Lung microvascular endothelial cell (primary cell): ENCODE measurements at places on chromosomes 5 and 9. TPM values are rescaled to one million over a fixed set of nuclear protein-coding genes. Genes with fewer than 3 reads are reported as not detected.

CTXN3 gene
- total RNA-seq: not detected in 2 replicates

GRCh38 chr5:54002779-54003178, 307.6 kb downstream of the ARL15 start:
- no peak for DNase-seq

GRCh38 chr9:91424403-91425176, 958 bp upstream of the NFIL3 start:
- peak; percentile 77 for DNase-seq

ENTREP1 gene
- total RNA-seq: 3.3 and 11.1 TPM in 2 replicates

DNA sequence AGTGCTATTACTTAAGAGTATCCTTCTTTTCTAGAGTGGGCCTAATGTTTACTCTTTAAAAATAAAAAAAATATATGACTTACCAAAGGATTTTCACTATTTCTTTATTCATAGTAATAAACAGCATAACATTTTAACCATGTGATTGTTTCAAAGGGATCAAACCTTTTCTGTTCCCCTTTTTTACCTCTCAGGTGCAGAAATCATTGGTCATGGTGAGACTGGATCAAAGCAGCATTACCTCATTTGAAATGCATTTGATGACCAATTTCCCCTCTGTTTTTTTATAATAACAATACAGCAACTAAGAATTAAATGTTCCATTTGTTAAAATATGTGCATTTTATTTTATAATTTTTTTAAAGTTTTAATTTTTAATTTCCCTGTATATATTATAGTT, 598.0 kb upstream of the RGMB start:
- peak; percentile 8 for DNase-seq

C6 gene
- total RNA-seq: not detected in 2 replicates

DNA sequence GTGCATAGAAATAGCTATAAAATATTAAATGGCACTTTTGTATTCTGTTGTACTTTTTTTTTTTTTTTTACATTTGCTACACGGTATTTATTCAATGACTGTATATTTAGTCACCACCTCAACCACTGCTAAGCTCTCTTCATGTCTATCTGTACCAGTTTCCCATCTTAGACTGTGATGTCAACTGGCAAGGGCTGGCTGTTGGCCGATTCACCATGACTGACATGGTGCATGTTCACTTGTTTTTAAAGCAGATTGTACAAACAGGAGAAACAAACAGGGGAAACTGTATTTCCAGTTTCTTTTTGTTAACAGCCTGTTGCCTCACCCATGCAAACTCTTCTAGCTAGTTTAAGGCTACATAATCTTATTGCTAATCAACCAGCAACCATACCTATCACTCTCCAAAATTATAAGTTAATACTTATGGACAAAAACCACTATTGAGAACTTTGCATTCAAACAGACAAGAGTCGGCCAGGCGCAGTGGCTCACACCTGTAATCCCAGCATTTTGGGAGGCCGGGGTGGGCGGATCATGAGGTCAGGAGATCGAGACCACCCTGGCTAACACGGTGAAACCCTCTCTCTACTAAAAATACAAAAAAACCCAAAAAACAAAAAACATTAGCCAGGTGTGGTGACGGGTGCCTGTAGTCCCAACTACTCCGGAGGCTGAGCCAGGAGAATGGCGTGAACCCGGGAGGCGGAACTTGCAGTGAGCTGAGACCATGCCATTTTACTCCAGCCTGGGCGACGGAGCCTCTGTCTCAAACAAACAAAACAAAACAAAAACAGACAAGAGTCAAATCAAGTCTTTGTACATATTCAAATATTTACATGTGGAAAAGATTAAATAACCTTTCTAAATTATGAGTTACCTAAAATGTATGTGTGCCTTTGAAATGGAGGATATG, 13.2 kb downstream of the ZFAND5 start:
- DNase-seq: no peak

GRCh38 chr9:77384406-77384805, 207.1 kb downstream of the VPS13A start:
- DNase-seq: peak; percentile 12

GRCh38 chr5:1792842-1793266, 6.8 kb downstream of the MRPL36 start:
- DNase-seq: peak; percentile 91

FKTN gene
- total RNA-seq: 5.2 and 6.0 TPM in 2 replicates

DNA sequence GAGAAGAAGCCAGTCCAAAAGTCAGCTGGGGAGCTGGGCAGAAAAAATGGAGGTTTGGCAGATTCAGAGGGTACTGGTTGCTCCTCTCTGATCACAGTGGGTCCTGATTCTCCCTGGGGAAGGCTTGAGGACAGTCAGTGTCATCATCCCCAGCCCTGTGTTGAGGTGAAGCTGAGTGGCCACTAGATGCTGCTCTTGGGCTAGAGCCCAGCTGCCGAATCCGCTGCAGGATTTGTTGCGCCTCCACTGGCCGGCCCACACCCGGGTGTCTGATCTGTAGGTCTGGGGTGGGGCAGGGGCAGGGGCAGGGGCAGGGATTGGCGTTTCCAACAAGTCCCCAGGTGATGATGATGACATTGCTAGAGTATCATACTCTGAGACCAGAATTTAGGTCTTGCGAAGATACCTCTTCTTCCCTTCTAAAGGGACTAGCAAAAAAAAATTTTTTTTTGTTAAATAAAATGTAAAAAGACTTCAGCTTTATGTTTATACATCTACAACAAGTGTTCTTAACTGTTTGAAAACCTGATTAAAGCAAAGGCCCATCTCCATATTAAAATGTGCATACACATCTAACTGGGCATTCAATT, 106.8 kb downstream of the PDE6A start:
- DNase-seq: peak; percentile 82

CATSPER3 gene
- total RNA-seq: under 0.01 and 0.22 TPM in 2 replicates

PCDH12 gene
- total RNA-seq: 12.7 and 22.2 TPM in 2 replicates
